ENCODE measurements at places on chromosomes 1 and 21. TPM values are rescaled to one million over a fixed set of nuclear protein-coding genes. Genes with fewer than 3 reads are reported as not detected.

VASH2 gene
- total RNA-seq, result 0.12 TPM

KLHL21 gene
- total RNA-seq, result 17.3 TPM

HSF2BP gene
- total RNA-seq, result 0.56 TPM

STX12 gene
- total RNA-seq, result 28.7 TPM

NBPF10 gene
- total RNA-seq, result 2.8 TPM

ELAPOR1 gene
- total RNA-seq, result 6.3 TPM

IFI6 gene
- total RNA-seq, result 231 TPM

ZFP69B gene
- total RNA-seq, result 3.5 TPM

RGS13 gene
- total RNA-seq, result not detected

ESRRG gene
- total RNA-seq, result not detected

KRTAP7-1 gene
- total RNA-seq, result not detected

SPRR5 gene
- total RNA-seq, result not detected

DNA sequence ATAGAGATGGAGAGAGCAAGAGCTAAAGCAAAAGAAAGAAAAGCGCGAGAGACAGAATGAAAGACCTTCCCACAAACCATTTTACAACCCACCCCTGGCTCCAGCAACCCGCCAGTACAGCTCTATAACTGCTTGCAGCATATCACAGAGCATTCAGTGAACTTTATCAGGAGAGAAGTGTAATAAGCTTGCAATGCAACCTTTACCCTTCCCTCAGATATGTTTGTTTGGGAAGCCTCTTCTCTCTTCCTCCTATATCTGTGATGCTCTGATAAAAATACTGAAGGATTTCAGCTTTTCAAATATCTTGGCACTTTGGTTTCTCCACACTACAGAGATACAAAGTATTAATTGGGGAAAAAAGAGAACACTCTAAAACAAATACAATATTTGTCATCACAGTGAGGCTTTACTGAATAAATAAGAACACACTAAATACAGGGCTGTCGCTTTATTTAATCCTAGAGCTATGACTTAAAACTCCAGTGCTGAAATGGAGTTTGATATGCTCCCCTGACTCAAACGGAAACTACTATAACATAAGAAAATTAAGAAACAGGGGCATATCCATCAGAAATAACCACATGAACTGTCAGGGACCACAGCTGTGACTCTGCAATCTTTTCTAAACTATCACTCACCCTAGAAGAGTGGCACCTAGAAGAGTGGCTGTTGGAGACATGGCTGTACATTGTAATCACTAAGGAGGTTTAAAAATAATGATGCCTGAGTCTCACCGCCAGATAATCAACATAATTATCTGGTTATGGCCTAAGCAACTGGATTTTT is 6.7 kb downstream of the CRP start:
- no peaks in the 10 kb centered on the region for H3K4me1 ChIP-seq
- no peak for DNase-seq
- H3K4me3 ChIP-seq, result no peak overlapping the region

- no peak for DNase-seq
- H3K4me3 ChIP-seq, result no peak overlapping the region
- H3K4me1 ChIP-seq, result peaks cover 20% of the 10 kb centered on the region
- H3K27me3 ChIP-seq, result no peaks in the 10 kb centered on the region
Measured at GRCh38 chr1:84957966-84958365, 38.9 kb downstream of the MCOLN2 start.

DNA sequence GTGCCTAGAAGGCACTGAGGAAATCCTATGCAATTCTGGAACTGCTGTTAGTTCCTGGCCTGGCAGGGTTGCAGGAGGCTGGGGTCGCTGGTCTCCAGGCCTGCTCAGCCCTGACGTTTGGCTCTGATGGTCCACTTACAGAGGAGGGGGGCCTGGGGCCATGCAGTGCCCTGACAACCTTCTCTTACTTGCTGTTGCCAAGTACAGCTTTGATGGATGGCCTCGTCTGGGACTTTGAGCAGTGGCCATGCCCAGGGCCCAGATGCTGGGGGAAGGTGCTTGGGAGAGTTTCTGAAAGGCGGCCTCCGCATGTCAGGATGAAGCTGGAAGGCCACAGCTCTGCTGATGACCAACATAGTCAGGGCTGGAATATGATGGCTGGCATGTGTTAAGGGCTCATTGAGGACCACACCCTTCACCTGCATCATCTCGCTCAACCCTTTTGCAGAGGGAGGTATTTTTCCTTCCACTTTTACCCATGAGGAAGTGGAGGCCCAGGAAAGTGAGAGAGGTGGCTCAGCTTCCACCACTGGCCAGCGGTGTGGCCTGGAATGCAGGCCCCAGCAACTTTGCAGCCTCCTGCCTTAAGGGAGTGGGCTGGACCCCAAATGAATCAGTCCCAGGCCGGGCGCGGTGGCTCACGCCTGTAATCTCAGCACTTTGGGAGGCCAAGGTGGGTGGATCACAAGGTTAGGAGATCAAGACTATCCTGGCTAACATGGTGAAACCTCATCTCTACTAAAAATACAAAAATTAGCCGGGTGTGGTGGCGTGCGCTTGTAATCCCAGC is 34.7 kb upstream of the LRRC3 start:
- peaks cover 18% of the 10 kb centered on the region for H3K36me3 ChIP-seq
- H3K4me3 ChIP-seq, result no peak overlapping the region
- no peaks in the 10 kb centered on the region for H3K27me3 ChIP-seq
- no peak overlapping the region for H3K27ac ChIP-seq
- no peaks in the 10 kb centered on the region for H3K4me1 ChIP-seq
- DNase-seq, result no peak

DNA sequence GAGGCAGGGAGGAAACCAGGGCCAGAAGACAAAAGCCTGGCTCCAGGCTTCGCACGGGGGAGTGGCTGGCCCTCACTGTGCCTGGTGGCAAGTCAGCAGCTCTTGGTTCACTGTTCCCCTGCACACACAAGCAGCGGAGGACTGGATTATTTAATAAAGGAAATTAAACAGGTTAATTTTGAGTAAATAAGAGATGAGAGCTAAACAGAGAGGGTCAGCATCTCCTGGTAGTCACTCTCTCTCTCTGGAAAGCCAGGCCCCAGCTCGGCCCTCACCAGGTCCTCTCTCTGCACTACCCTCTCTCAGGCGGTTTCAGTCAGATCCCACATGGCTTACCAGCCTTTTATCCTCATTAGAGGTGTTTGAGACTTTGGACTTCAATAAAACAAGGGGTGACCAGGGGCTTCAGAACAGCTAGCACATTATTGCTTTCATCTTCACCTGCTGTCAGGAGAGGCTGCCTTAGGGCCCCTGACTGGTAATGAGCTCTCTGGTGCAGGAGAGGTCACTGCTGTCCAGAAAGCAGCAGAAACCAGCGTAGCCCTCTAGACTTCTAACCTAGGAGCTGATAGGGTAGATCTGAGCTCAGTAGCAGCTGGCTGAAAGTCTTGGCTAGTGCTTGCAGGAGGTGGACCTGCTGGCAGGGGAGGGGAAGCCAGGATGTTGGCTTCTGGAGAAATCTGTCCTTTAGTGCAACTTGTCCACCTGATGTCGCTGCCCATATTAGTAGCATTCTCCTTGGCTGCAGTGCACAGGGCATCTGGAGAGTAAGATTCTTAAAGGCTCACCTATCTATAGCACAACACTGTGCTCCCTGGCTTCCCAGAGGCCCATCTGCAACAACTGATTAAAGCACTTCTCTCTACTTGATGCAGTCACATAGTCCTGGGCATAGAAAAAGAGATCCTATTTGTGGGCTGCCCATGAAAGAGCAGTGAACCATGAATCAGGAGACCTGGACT is 45.9 kb downstream of the SYT6 start:
- no peak overlapping the region for H3K27ac ChIP-seq
- no peaks in the 10 kb centered on the region for H3K36me3 ChIP-seq
- no peak for DNase-seq
- no peak overlapping the region for H3K4me3 ChIP-seq
- no peaks in the 10 kb centered on the region for H3K27me3 ChIP-seq

DNA sequence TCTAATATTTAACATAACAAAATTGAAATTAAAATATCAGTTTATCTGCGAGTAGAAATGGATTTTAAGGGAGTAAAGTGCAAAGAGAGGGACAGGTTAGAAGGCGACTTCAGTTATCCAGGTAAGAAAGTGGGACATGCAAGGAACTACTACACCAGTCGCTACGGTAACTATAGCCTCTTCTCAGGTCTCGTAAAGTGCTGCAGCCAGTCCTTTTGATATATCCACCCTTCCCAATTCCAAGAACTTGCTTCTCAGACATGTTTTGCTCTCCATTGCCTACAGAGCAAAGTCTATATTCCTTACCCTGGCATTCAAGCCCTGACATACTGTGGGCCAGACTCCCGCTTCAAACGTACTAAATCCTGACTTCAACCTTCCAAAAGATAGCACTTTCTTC is 2.5 kb downstream of the COA7 start:
- H3K36me3 ChIP-seq, result peaks cover 14% of the 10 kb centered on the region
- no peak overlapping the region for H3K4me3 ChIP-seq
- peaks cover 28% of the 10 kb centered on the region for H3K4me1 ChIP-seq
- H3K27ac ChIP-seq, result no peak overlapping the region
- peaks cover 6% of the 10 kb centered on the region for H3K27me3 ChIP-seq

DNA sequence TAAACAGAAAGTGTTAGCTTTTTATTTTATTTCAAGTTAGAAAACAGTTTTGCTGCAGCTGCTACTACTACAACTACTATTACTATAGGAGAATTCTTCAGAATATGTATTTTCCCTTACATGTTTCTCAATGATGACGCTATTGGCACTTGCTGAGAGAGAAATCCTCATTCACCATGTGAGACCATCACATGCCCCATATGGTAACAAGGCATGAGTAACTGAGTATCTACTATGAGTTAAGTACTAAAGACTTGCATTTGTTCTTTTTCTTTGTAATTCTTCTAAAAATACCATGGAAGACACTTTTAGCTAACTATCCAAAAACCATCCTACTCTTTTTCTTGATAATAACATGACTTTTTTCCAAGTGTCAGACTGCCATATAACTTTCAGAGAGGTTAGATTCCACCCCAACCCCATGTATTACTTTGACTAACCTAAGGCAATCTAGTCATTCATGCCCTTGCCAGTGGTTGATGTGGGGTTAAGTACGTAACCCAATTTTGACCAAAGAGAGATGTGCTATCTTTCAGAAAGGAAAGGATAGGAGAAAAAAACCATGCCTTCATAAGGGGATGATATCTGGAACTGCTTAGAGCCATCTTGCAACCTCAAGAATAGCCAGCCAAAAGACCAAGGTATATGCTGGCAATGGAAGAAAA is 42.9 kb downstream of the COP1 start:
- peaks cover 63% of the 10 kb centered on the region for H3K36me3 ChIP-seq
- no peaks in the 10 kb centered on the region for H3K27me3 ChIP-seq
- no peak overlapping the region for H3K4me3 ChIP-seq
- peaks cover 22% of the 10 kb centered on the region for H3K4me1 ChIP-seq
- DNase-seq, result no peak

- DNase-seq, result no peak
- peaks cover 5% of the 10 kb centered on the region for H3K36me3 ChIP-seq
- peaks cover 46% of the 10 kb centered on the region for H3K4me1 ChIP-seq
- peak overlapping the region; percentile 25 for H3K4me3 ChIP-seq
Measured at GRCh38 chr21:45768011-45768739, 124.7 kb downstream of the PCBP3 start.

DNA sequence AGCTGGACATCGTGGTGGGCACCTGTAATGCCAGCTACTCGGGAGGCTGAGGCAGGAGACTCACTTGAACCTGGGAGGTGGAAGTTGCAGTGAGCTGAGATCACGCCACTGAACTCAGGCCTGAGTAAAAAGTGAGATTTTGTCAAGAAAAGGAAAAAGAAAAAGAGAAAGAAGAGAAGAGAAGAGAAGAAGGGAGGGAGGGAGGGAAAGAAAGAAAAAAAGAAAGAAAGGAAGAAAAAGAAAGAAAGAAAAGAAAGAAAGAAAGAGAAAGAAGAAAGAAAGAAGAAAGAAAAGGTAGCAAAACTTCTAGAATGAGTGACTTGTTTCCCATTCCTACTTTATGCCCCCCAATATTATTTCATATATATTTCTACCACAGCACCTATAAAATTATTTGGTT is 98.8 kb downstream of the UBE2U start:
- H3K4me1 ChIP-seq, result no peaks in the 10 kb centered on the region
- no peak overlapping the region for H3K4me3 ChIP-seq
- H3K27me3 ChIP-seq, result peaks cover 9% of the 10 kb centered on the region
- no peak overlapping the region for H3K27ac ChIP-seq

DNA sequence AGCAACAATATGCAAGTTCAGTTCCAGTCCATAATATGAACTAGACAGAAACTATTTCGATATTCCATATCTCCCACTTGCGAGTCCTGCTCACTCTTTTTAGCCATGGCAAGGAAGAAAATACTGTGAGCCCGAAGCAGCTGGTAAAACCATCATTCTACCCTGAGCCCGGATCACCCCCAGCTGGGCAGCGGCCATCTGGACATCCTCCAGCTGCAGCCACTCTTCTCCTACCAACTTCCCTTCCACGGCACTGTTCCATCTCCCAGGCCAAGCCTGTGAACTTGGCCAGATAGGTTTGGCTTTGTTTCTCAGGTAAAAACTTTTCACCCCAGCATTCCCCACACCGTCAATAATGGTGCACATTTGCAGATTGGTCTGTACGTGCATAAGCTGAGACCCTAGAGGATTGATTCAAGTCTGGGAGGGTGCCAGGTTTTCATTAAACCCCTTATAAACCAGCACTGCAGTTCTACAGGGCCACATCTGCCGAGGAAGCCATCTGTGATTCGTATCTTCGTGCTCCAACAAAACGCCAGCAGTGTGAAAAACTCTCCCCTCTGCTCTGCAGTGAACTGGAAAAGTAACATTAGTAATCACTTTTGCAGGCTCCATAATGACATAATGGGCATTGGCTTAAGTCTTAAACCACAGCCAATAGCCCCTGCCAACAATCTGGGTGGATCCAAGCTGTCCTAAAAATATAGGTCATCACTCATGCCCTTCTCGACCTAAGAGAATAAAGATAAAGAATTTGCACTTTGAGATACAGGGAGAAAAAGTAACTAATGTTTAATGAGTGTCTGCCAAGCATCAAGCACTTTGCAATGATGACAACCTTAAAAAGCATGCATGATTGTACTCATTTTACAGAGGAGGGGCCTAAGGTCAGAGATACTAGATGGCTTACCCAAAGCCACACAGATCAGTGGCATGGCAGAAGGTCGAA is 205.1 kb downstream of the PLPP3 start:
- peaks cover 5% of the 10 kb centered on the region for H3K27me3 ChIP-seq
- H3K4me1 ChIP-seq, result no peaks in the 10 kb centered on the region
- H3K4me3 ChIP-seq, result no peak overlapping the region
- no peak overlapping the region for H3K27ac ChIP-seq
- DNase-seq, result no peak
- H3K36me3 ChIP-seq, result no peaks in the 10 kb centered on the region

DNA sequence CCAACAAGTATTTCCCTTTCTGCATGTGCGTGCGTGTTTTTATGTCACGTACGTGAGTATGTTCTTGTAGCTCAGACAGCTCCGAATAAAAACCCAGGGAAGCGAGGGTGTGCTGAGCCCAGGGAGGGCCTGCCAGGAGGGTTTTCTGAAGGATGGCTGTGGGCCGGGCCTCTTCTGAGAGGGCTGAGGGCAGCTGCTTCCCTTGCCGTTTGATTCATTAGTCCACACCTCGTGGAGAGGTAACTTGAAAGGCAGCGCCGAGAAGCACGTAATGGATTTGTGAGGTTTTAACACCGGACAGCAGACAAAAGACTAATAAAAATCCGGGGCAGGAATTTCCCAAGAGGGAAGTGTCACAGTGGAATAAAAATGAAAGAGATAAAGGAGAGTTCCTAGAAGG is 29.5 kb downstream of the CD247 start:
- H3K4me3 ChIP-seq, result peak overlapping the region; percentile 42
- H3K27me3 ChIP-seq, result no peaks in the 10 kb centered on the region
- DNase-seq, result no peak
- H3K4me1 ChIP-seq, result peaks cover 94% of the 10 kb centered on the region
- H3K27ac ChIP-seq, result peak overlapping the region; percentile 82

GRCh38 chr1:920010-920409 is 3.7 kb upstream of the SAMD11 start:
- H3K27ac ChIP-seq, result no peak overlapping the region
- H3K27me3 ChIP-seq, result peaks cover 31% of the 10 kb centered on the region
- H3K36me3 ChIP-seq, result no peaks in the 10 kb centered on the region
- H3K4me1 ChIP-seq, result peaks cover 7% of the 10 kb centered on the region
